Epithelial cell of proximal tubule (primary cell): ENCODE measurements at places on chromosomes 11 and 22.

GRCh38 chr22:44870021-44870420, 117.6 kb downstream of the ARHGAP8 start:
- no peak for DNase-seq

DNA sequence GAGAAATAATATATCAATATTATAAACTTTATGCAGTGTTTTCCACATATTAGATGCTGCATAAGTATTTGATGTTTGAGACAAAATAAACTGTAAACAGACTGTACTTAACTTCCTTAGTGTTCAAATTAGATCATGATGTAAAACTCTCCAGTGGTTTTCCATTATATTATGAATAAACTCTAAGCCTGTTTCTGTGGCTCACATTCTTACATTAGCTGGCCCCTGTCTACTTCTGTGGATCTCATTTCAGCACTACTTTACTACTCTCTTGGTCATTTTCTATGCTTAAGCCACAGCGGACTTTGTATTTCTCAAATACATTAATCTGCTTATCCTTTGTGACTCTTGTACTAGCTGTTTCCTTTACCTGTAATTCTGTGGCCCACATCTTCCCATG, 55.6 kb downstream of the ARHGEF12 start:
- DNase-seq: no peak

GRCh38 chr11:45457649-45458048, 171.5 kb upstream of the SYT13 start:
- DNase-seq: no peak

DNA sequence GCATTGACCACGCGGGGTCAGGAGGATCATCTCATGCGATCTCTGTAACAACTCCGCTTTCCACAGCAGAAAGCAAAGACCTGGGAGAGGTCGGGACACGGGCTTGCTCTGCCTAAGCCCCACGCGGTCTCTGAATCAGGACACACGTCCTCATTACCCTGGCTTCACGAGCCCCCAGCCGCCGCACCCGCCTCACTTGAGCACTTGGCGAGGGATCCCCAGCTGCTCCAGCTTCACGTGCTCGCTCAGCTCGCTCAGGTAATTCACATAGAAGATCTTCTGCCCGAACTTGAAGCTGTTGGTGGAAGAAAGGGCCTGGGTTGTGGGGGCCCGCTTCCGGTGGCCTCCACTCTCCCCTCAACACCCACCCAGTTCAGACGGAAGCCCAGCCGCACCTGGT, 19.6 kb downstream of the ARHGAP1 start:
- no peak for DNase-seq

GRCh38 chr11:116173506-116173905, 599.3 kb downstream of the BUD13 start:
- no peak for DNase-seq

- DNase-seq: no peak
Measured at GRCh38 chr11:76424379-76424778, 20.4 kb upstream of the EMSY start.

GRCh38 chr11:61516675-61517572, 8.4 kb downstream of the LRRC10B start:
- no peak for DNase-seq

DNA sequence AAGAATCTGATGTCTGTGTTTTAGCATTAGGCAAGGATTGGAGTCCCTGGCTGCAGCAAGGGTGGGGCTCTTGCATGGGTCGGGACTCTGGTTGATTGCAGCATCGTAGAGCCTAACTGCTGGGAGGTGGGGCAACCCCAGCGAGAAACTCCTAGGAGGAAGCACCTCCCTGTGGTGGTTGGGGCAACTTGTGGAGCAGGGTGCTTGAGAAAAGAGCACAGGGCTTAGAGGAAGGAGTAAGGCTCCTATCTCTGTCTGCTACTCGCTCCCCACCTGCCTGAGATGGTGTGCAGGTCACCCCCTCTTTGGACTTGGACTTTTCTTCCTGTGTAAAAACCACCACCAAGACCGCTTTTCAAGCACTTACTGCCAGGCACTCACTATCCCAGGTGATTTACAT, 15.6 kb downstream of the SREBF2 start:
- DNase-seq: no peak

DNA sequence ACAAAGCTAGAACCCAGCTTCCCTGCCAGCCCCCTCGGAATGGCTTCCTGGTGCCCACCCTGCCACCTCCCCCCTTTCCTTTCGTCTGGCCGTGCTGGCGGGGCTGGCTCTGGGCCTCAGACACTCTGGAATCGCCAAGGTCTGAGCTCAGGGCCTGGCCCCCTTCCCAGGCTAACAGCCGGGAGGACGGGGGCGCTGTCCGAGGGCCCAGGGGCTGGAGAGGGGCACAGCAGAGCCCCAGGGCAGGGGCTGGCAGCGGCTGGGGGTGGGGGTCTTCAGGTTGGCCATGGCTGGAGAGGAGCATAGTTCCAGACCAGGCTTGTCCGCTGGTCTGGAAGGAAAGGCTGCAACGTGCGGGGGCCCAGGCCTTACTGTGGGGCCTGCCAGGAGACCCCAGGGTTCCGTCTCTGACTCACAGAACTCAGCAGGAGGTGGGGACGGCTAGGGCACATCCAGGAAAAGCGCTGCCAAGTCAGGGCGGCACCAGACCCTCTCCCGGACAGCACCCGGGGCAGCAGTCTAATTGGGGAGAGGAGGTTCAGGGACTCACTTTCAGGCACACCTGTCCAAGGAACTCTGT, 861 bp upstream of the LTBP3 start:
- no peak for DNase-seq

- DNase-seq: no peak
Measured at GRCh38 chr11:110295531-110296225, 736 bp downstream of the RDX start.
